Vagina (tissue), 2 donors: ENCODE measurements at places on chromosomes 5 and 9.

DNA sequence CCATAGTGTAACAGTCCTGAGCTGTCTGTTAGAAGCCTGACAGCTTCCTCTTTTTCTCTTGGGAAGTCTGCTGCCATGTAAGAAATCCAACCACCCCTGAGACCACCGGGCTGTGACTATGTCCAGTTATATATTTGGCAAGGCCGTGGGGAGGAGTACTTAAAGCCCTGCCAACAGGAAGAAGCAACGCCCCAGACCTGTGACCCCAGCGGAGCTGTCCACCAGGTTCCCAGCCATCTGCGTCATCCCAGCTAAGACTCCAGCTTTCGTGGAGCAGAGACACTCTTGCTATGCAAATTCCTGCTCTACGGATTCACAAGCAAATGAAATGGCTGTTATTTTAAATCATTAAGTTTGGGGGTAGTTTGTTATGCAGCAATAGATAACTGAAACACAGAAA is 417.3 kb downstream of the TLE4 start:
- DNase-seq = no peak

DNA sequence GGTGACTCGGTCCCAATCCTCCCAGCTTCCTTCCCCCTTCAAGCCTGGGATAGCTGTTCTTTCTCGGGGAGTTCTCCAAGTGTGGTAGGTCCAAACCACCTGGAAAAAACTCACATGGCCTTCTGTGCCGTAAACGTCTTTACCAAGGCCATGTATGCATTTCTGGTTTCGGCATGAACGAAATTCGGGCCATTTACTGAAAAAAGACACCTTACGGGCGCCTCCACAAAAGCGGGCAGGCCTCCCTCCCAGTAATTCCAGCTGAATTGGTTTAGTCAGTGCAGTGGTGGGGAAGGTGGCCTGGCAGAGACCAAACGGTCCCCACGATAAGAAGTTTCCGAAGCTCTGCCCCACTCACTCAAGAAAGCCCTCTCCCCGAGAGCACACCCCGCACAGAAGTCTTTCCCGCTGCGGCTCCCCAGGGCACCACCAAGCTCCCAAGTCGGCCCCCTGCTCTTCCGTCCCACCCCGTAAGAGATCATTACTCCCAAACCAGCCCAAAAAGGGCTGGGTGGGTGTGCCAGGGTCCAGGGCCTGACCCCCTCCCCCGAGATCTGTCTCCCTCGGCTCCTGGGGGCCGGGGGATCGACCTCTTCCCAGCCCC is 86.3 kb upstream of the MELK start:
- no peak for DNase-seq

DNA sequence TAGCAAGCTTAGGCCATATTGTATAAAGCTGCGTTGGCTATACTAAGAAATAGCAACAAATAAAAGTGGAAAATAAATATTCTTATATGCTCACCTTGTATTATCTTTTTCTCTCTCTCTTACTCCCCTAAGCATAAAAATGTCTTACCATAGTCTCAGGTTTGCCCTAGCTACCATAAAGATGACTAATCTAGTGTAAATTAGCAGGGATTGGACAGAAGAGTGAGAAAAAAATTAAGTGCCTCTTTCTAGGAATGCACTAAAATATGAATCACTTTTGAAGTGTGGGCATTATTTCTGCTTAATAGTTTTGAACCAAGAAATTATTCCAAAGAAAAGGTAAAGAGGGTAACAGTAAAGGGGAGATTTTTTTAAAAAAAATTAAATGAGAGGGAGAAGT is 201.3 kb downstream of the HINT1 start:
- no peak for DNase-seq

DNA sequence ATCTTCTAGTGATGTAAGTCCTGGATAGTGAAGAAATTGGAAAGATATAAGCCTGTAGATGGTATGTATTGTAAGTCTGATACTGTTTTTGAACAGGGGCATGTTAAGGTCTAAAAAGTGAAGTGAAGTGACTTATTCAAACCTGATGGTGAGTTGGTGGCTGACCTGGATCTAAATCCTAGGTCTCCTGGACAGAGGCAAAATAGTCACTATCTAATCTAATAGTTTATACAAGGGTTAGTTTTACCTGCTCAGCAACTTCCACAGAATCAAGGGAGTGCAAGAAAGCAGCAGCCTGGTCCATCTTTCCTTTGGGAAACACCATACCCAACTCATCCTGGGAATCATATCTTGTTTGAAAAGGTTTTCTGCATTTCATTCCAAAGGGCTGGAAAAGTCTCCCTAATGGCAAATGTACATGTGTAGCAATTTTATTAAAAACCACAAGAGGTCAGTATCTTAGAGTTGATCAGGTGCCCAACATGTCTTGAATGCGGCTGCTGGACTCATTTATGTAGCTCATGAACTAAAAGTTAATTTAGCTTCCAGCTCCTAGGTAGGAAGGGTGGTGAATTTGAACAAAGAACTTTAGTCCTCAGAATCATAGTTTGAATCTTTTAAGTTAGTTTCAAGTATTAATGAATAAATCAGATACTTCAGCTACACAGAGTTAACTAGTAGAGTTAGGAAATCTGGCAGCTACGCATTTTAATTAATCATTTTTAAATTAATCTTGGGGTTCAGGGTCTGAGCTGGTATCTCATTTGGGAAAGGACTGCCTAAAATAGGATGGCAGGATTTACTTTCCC is 26.0 kb downstream of the SKP2 start:
- DNase-seq = no peak

DNA sequence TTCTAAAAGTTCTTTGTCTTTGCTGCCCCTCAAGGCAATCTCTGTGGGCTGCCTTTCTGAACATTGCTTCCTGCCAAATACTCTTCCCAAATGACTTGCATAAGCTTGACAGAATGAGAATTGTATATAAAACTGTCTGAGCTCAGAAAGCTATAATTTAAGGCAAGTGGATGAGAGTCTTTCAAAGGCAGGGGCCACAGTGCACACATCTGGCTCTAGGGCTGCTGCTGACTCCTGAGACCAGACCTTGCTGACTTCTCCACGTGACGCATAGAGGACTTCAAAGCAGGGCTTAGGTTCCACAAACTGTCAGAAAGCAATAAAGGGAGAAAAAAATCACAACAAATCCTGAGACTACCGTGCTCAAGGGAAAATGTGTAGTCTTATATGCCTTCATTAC is 79.4 kb upstream of the DIRAS2 start:
- no peak for DNase-seq
